ENCODE measurements at places on chromosomes 13 and 19.

DNA sequence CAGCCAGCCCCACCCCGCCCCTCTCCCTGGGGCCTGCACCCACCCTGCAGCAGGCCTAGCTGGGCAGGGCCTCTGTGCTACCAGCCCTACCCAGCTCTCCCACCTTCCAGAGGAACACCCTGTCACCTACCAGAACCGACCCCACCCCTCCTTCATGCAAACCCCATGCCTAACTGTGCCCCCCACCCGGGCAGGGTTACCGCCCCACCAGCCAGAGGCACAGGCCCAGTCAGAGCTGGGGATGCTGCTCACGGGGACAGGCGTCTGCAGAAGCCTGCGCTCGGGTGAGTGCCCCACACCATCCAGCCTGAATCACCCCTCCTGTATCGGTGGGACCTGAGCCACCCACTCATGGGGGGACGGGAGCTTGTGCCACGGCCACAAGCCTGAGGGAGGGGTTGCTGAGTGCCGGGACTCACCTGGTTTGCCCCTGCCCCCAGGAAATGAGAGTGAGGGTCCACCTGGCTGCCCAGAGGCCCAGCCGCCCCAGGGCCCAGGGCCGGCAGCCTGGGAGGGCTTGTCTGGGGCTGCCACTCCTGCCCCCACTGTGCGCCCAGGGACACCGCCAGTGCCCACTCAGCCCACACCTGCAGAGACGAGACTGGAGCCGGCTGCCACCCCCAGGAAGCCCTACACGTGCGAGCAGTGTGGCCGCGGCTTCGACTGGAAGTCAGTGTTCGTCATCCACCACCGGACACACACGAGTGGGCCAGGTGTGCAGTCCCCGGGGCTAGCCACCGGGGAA, 3.8 kb downstream of the ZNF446 start:
- H3K4me1 ChIP-seq = peaks cover 14% of the 10 kb centered on the region
- H3K27me3 ChIP-seq = no peaks in the 10 kb centered on the region
- no peaks in the 10 kb centered on the region for H3K36me3 ChIP-seq

GRCh38 chr13:23510979-23511735, 59.1 kb upstream of the TNFRSF19 start:
- H3K4me3 ChIP-seq = no peak overlapping the region
- no peak for DNase-seq
- no peaks in the 10 kb centered on the region for H3K4me1 ChIP-seq
- H3K27ac ChIP-seq = no peak overlapping the region
- H3K27me3 ChIP-seq = no peaks in the 10 kb centered on the region

GRCh38 chr19:5138606-5139582, 170.0 kb downstream of the KDM4B start:
- DNase-seq = peak; percentile 83
- peaks cover 29% of the 10 kb centered on the region for H3K4me1 ChIP-seq

DNA sequence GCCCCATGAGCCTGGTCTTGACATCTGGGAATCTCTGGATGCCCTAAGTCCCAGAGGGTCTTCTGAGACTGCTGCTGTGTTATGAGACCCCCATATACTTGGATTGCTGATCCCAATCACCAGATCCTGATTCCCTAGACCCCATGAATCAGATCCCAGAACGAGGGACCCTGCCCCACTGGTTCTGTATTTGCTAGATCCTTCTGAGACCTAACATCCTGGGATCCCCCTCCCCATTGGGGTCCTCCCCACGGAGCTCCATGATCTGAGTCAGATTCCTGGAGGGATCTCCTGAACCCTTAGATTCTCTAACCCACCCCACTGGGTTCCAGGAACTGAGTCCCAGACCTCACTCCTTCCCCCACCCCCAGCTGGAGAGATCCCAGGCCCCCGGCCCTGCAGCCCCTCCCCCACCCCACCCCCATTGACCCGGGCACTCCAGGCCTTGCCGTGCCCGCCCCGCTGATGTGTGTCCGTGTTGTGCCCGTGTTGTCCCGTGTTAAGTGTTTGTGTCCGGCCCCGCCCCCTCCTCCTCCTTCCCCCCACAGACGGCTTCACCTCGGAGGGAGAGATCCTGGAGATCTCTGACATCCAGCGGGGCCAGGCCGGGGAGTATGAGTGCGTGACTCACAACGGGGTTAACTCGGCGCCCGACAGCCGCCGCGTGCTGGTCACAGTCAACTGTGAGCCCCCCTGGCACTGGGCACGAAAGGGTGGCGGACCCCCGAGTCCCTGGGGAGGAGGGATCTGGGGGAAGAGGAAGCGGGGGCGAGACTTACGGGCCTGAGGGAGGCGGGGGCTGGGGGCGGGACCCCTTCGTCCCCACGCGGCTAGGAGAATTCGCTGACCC, 15.0 kb downstream of the IGLON5 start:
- H3K4me1 ChIP-seq = peaks cover 3% of the 10 kb centered on the region
- no peaks in the 10 kb centered on the region for H3K27me3 ChIP-seq
- no peak overlapping the region for H3K27ac ChIP-seq
- no peak for DNase-seq
- H3K4me3 ChIP-seq = no peak overlapping the region
- no peaks in the 10 kb centered on the region for H3K36me3 ChIP-seq

DNA sequence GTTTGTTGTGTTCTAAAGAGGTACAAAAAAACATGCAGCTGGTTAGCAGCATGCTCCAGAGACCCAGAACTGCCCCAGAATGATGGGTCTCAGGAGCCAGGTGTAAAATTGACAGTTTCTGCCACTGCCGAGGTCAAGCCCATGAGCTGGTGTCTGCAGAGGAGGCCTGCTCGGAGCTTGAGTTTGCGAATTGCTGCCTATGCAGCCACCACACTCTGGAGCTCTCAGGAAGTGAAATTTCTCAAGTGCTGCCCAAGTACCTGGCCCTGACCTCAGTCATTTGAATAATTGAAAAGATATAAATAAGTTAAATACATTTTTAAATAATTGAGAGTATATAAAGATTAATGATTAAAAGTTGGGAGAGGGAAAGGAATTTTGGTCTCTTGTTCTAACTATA, 66.4 kb downstream of the ZAR1L start:
- H3K27me3 ChIP-seq = no peaks in the 10 kb centered on the region
- H3K36me3 ChIP-seq = no peaks in the 10 kb centered on the region
- H3K4me3 ChIP-seq = no peak overlapping the region

GRCh38 chr19:50629194-50629593, 10.5 kb downstream of the SYT3 start:
- H3K4me3 ChIP-seq = no peak overlapping the region
- H3K4me1 ChIP-seq = no peaks in the 10 kb centered on the region
- no peak for DNase-seq

DNA sequence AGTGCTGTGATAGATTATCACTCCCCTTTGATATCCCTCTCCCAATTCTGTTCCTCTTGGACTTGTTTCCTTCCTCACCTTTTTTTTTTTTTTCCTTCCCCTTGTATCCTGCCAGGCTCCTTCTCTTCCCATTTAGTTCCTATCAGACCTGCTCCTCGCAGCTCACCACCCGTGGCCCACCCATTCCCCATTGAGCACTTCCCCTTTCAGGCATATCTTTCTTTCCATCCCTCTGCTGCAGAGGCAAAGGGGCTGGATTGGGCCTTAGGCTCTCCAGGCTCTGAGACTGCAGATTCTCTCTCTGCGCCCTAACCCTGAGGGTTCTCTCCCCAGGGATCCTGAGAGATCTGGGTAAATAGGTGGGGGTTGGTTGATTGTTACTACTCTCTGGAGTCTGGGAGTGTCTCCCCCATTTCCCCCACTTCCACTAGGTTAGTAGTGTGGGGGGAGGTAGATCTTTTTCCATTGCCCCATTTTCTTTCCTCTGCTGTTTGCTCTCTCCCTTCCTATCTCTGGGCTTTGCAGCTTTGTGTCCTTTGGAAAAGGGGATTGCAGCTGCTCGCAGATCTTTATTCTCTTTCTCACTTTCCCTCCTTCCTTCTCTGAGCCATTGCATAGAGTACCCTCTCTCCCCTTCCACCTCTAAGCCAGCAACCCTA, 2.3 kb downstream of the ARHGAP35 start:
- DNase-seq = no peak
- H3K27me3 ChIP-seq = no peaks in the 10 kb centered on the region
- H3K27ac ChIP-seq = no peak overlapping the region
- no peaks in the 10 kb centered on the region for H3K36me3 ChIP-seq
- no peak overlapping the region for H3K4me3 ChIP-seq

DNA sequence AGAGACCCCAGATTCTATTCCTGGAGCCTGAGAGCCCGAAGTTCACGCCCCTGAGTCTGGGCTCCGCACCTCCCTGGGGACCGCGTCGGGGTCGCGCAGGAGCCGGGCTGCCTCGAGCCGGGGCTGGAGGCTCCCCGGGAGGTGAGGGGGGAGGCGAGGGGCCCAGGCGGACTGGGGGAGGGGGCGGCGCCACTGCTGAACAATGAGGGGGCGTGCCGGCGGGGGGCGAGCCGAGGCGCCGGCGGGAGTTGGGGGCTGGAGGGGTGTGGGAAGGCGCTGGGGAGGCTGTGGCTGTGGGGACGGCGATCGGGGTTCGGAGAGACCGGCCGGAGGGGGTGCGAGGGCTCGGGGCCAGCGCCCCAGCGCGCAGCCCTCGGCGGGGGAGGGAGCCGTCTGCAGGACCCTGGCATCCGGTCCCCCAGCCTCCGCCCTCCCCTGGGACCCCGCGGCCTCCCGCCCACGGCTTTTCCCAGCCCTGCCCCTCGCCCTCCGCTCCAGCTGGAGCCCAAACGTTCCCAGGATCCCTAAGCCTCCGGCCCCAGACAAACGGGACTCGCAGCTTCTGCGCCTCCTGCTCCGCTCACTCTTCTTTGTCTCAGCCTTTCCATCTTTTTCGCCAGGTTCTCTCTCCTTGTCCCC, 922 bp downstream of the PLEKHG2 start:
- no peaks in the 10 kb centered on the region for H3K27me3 ChIP-seq
- peak; percentile 27 for DNase-seq
- peak overlapping the region; percentile 82 for H3K4me3 ChIP-seq

DNA sequence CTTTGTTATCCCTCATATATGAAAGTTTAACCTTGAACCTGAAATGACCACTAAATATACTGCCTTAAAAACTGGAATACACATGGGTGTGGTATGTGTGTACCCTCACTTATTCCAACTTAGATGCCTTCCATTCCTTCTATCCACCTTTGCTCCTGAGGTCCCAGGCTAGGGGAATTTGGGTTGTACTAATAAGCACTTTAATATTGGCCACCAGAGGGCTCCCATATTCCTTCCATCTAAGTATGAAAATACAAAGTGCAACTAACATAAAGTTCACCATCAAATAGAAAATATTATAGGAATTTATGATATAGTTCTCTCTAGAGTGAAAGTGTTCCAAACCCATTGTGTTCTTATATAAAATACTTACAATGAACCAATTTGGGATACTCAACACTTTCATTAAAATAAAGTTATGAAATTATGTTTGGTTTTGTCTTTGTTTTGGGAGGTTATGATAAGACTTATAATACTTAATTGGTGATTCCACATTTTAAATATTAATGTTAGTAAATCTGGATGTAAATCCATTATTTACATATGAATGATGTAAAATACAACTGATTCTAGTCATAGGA, 62.3 kb downstream of the ITGBL1 start:
- H3K4me1 ChIP-seq = no peaks in the 10 kb centered on the region
- DNase-seq = peak; percentile 14
- no peak overlapping the region for H3K27ac ChIP-seq
- H3K36me3 ChIP-seq = no peaks in the 10 kb centered on the region

Data from naive thymus-derived CD4-positive, alpha-beta T cell (primary cell).